ENCODE measurements at places on chromosomes 1 and 21.

DNA sequence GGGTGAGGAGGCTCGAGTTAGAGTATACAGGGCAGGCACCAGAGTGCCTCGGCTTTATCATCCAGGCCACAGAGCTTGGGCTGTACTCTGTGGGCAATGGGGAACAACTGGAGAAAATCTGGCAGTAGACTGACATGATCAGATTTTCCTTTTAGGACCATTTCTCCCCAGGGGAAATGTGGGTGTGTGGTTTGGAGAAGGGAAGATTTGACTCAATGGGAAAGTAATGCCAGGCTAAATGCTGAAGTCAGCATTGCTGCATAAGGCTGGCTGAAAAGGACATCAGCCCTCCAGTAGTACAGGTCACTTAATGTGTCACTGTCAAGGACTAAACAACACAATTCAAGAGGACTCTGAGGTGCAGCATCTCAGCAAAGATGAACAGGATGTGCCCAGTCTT, 5.0 kb downstream of the FYB2 start:
- no peak for DNase-seq

DNA sequence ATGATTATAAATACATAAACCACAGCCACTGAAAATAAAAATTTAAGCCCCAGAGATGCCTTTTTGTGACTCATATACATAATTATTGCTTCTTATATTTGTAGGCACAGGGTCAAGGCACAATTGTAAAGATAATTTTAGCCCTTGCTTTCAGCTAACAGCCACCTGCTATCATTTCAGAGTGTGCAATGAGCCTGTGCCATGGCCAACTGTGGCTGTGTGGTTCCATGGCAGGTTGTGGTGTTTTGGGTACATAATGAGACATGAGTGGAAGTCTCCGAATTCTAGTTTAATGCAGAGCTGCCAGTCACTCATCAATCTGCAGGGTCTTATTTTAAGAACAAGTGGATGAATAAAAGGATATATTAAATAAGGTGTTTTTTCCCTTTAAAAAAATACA, 346.9 kb upstream of the SNX7 start:
- DNase-seq: no peak

DNA sequence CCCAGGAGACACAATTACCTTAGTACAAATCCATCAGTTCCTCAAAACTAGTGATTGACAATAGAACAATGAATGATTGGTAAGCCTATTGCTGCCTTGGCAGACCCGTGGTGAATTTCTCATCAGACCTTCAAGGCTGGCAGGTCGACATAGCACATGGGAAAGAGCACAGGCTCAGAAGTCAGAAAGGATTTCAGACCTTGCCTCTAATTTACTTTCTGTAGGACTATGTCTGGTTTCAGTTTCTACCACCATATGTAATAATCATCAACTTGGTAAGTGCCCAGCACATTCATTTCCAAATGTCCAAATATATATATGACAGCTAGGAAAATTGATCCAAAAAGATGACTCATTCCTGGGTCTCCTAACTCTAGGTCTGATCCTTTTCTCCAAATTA, 62.5 kb upstream of the GRHL3 start:
- DNase-seq: no peak

GRCh38 chr1:36170643-36171412, 14.9 kb downstream of the MAP7D1 start:
- DNase-seq: no peak

DNA sequence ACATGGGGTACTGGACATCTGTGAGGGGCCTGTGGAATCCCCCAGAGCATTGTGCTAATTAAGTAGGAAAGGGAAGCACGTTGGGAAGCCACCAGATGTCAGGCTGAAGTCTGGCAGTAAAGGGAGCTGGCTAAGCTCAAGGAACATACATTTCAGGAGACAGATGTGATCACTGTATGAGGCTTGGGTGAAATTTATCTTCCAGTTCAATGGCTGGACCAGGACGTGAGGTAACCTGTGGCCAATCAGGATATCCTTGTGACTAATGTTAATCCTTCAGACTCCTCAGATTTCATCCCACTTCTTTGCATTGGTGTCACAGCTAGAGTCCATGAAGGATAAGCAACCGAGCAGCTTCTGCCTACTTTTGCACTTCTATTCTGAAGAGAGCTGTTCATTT, 110.2 kb upstream of the APP start:
- DNase-seq: no peak

DNA sequence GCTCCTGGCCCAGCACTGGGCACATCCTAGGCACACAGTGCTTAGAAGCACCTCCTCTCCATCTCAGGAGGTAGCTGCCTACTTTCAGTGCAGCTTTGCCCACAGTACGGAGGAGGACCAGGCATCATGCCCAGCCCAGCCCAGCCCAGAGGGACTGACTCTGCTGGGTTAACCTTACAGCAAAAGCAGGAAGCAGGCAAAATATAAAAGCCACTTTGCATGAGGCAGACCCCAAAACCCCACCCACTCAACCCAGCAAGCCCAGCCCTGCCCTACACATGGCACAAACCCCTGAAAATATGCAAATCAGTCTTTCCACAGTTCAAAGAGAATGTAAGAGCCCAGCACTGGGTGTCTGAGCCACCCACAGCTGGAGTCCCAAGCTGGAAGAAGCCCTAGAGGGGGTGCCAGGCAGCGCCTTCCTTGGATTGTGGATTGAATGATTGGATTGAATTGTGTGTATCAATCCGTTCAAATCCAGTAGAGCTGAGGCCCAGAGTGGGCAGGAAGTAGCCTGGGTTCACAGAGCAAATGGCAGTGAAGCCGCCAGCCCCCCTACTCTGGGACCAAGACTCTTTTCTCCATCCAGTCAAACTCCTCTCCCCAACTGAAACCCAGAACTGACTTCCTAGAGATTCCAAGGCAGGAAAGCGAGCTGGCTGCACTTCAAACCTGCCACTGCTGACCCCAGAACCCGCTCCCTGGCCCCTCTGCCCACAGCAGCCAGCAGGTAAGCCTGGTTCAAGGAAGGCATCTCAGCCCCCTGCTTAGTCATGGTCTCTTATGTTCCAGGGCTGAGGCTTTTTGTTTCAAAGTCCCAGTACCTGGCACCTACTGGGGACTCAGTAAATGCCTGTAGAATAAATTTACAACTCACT, 117.7 kb downstream of the LACTBL1 start:
- no peak for DNase-seq

DNA sequence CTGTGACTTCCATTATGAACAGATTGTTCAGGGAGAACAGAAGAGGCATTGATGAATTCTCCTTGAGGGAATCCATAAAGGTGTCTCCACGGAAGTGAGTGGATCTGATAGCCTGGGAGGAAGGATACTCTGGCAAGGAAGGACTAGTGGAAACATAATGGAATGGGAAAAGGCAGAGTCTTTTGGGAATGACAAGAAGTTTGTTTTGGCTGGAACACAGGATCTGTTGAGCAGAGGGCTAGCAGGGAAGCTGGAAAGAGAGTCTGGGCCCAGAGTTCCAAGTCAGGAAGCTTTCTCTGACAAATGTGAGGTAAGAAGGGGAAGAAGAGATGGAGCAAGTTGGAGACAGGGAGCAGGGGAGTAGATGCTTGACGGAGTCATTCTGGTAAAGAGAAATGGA, 8.1 kb downstream of the ADAMTS5 start:
- DNase-seq: no peak

- no peak for DNase-seq
Observed at GRCh38 chr1:9085306-9085940, 16.0 kb upstream of the SLC2A5 start.

DNA sequence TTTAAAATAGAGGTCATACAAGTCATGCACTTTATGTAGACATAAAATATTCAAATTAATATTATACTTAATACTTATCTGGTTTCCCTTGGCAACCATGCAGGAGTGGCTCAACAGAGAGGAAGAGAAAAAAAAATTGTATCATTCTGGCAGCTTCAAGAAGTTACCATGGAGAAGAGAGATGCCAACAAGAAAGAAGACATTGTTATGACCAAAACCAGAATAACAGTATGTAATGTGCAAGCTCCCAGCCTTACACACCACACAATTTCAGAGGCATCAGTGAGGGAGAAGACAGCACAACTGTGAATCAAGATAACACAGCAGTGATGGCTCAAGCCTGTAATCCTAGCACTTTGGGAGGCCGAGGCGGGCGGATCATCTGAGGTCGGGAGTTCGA, 49.1 kb upstream of the RCOR3 start:
- no peak for DNase-seq

GRCh38 chr1:42931108-42931539, 27.5 kb downstream of the SLC2A1 start:
- DNase-seq: no peak

DNA sequence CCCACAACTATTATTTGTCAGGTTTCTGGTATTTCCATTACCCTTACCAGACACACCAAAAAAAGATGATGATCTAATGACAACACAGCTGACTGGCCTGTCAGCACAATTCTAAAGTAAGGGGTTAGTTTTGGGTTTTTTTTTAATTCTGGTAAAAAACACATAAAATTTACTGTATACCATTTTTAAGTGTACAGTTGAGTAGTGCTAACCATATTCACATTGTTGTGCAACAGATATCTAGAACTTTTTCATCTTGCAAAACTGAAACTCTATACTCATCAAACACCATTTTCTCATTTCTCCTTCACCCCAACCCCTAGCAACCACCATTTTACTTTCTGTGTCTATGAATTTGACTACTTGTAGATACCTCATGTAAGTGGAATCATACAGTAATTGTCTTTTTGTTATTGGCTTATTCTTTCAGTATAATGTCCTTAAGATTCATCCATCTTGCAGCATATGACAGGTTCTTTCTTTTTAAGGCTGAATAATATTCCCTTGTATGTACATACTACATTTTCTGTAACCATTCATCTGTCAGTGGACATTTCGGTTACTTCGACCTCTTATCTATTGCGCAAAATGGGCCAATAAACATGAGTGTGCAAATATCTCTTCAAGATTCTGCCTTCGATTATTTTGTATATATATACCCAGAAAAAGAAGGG, 29.8 kb downstream of the ARNT start:
- no peak for DNase-seq

GRCh38 chr1:179591592-179592580, at the start of gene TDRD5:
TSS of gene TDRD5 (plus strand) at chr1:179591832. CDS start at chr1:179592616, 784 bp downstream.
- no peak for DNase-seq

GRCh38 chr1:224733027-224733911, 117.2 kb downstream of the CNIH3 start:
- no peak for DNase-seq

GRCh38 chr21:45387506-45387905, 17.5 kb upstream of the COL18A1 start:
- no peak for DNase-seq

DNA sequence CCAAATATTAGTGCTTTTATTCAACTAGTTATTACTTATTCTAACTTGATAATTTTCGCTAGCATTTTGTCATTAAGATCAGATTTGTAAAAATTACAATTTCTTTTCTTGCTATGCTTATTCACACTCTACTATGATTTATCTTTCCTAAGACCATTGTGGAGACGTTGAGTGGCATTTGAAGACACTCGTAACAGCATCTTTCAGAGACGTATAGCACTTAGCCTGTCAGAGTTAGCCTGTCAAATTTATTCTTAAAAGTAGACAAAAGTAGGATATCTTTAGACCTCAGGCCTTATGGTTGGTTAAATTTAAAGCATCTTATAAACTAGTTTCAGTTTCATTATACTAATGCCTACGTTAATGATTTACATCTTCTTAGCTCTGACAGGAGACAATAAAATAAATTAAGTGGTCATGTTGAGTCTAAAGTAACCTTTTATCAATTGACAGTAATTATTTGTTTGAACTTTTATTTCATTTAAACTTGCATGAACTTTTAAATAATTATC, 1410.1 kb downstream of the MRPL39 start:
- DNase-seq: no peak

GRCh38 chr1:98017184-98017583, 96.3 kb upstream of the DPYD start:
- no peak for DNase-seq

- DNase-seq: peak; percentile 27
Observed at GRCh38 chr21:35273333-35273732, 224.2 kb upstream of the RUNX1 start.

DNA sequence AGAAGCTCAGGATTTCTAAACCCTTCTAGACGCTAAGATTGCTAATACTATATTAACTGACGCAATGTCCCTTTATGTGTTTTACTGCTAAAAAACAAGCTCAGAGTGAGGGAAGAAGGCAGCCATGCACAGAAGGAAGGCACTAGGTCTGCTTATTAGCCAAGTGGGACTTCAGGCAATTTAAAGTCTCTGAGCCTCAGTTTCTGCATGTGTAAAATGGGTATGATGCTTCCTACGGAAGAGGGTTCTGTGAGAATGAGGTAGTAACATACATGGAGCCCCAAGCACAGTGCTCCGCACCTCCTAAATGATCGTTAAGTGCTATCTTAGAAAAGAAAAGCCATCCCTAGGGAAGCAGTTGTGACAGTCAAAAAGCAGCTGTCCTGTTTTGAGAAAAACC, 16.9 kb downstream of the MIS18A start:
- no peak for DNase-seq

- DNase-seq: no peak
Observed at GRCh38 chr1:161962091-161962887, 61.4 kb downstream of the OLFML2B start.

DNA sequence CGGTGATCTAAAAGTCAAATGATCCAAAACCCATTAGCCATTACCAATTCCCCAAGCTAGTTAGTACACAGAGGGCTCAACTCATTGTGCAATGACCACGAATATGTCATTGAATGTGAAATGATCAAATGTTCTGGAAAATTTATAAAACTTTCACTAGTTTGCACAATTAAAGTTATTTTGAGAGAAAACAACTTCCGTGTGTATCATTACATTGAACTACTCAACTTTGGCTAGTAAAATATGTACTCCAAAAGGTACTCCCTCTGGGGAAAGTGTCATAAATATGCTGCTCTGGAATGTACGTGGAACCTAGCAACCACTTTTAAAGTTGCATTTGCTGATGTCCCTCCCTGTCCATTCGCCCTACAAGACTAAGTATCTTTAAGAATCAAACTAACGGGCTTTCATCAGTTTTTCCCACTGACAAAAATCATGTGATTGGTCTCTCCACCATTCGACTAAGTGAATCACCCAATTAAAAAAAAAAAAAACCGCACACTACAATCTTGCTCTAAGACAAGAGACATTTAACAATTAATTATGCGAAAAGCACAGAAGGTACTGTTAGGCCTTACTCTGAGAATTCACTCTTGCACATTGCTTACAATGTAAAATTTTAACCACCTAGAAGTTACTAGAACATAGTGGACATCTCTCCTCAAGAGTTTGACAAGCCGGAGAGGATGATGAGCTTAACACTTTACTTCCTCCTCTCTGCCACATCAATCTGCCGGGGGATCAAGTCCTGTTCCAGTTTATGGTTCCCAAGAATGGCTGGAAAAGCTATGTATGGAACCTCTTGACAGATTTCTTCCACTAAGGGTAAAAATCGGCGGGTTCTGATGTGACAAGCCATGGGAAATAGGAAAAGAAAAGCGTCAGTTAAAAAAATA, 1.2 kb downstream of the ACBD3 start:
- DNase-seq: no peak

Data from NCI-H1048 (cell line).